Glomerular endothelial cell (primary cell): ENCODE measurements at places on chromosomes 16 and 17. TPM values are rescaled to one million over a fixed set of nuclear protein-coding genes. Genes with fewer than 3 reads are reported as not detected.

C1QTNF8 gene
- total RNA-seq: not detected in 2 replicates

NDUFAF8 gene
- 32.4 and 87.1 TPM in 2 replicates for total RNA-seq

PDIA2 gene
- total RNA-seq: 0.23 TPM in 1 of 2 replicates, not detected in the other

TNFAIP1 gene
- total RNA-seq: 102 and 120 TPM in 2 replicates

OTOA gene
- 0.06 TPM in 1 of 2 replicates, not detected in the other for total RNA-seq
